NCI-H510A treated with DMSO at 0.1 percent for 48 hours (cell line): ENCODE measurements at places on chromosomes 13 and 19.

- DNase-seq, result no peak
Observed at GRCh38 chr13:87677043-87677495, 5.9 kb downstream of the SLITRK5 start.

- DNase-seq, result no peak
Observed at GRCh38 chr13:73057284-73058063, 1.3 kb upstream of the KLF5 start.

DNA sequence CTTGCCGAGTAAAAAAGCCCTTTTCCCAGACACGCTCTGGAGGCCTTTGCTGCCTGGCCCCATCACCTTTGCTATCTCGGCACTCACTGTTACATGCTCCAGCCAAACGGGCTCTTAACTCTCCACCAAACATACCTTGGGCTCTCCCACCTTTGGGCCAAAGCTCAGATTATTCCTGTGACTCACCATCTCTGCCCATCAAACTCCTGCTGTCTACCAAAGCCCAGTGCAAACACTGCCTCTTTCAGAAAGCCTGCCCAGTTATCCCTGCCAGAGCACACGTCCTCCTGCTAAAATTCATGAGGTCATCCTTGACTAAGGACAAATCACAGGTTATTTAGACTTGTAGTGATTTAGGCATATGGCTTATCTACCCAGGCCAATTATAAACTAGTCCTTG is 48.1 kb upstream of the SERPINE3 start:
- no peak for DNase-seq

DNA sequence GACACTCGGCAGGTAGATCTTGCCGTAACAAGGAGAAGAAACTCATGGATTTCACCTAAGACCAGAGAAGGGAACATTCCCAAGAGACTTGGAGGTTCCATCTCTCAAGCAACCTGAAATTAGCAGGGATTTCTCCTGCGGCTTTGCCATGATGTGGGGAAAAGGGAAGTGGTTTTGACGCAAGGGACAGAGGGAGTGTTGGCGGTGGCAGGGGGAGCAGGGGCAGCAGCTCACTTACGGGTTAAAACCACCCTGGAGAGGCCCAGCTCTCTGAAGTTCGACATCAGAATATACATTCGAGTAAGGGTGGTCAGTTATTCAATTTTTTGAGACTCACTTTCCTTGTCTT is 76.1 kb upstream of the POMP start:
- no peak for DNase-seq

DNA sequence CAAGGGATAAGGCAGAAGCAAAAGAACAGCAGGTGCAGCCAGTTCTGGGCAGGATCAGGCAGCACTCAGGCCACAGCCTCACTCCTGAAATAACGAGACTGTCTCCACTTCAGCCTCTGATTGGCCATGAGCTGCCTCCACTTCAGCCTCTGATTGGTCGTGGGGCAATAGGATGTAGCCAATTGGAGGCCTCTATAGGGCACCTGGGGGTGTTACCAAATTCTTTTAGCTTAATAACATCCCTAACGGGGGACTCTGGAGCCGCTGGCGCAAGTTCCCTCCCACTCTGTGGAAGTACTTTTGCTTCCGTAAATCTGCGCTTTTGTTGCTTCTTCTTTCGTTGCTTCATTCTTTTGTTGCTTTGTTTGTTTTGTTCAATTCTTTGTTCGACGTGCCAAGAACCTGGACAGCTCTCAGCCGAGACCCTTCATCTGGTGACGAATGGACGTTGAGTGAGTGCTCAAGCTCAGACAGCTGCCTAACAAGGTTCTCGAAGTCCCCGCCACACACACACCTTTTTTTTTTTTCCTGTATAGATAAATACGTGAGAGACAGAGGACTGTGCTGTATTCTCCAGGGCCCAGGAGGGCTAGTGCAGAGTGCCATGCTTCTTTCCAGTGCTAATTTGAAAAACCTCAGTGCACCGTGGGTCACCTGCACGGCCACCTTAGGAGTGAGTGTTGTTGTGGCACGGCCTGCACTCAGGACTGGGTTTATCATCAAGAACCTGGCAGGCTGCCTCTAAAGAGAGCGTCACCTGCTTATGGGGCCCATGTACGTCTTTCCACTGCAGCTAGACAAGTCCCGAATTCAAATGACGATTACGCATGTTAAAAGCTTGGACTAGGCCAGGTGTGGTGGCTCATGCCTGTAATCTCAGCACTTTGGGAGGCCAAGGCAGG is 32.0 kb upstream of the TUBGCP3 start:
- DNase-seq, result peak; percentile 96

DNA sequence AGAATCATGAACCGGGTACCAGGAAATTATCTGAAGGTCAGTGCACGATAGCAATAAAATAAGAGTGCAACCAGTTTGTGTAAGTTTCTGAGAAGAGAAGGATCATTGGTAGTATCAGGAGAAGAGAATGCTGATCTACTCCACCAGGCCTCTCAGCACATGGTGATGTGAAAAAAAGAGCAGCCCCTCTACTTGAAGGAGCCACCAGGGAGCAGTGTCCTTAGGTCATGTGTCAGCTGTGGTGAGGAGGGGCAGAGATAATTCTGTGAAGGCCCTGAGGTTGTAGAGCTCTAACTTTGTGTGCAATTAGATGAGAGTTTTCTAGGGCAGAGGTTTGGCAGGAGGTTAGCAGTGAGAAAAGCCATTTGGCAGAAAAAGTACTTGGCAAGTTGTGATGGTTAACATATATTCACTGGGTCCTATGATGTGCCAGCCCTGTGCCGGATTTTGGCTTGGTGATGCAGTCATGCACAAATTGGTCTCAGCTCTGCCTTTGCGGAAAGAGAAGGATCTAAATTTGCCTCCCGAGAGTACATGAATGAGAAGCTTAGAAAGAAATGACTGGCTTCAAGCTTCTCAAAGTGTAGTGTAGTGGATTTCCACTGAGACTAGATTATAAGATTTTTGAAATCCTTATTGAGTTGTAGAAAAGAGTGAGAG is 19.2 kb upstream of the ZC3H13 start:
- no peak for DNase-seq

- no peak for DNase-seq
Observed at GRCh38 chr19:58056861-58057260, 2.2 kb upstream of the ZNF135 start.

DNA sequence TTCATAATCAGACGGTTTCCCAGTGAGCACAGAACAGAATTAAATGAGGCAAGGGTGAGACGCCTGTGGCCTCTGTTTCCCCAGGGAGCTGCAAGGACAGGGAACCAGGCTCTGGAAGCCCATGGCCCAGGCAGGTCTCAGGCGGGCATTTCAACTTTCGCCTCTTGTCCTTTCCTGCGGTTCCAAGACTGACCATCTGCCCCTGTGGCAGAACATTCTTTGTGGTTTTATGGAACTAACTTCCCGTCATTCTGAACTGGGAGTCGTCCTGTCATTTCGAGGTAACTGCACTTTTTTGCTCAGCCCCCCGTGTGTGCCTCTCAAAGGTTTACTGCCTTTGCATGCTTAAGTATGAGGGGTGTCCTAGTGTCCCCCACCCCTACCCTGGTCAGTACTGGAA is 70.9 kb downstream of the KL start:
- DNase-seq, result no peak

- DNase-seq, result no peak
Observed at GRCh38 chr13:46908501-46908900, 11.6 kb upstream of the HTR2A start.

- no peak for DNase-seq
Observed at GRCh38 chr19:17778968-17779929, 15.7 kb upstream of the B3GNT3 start.

DNA sequence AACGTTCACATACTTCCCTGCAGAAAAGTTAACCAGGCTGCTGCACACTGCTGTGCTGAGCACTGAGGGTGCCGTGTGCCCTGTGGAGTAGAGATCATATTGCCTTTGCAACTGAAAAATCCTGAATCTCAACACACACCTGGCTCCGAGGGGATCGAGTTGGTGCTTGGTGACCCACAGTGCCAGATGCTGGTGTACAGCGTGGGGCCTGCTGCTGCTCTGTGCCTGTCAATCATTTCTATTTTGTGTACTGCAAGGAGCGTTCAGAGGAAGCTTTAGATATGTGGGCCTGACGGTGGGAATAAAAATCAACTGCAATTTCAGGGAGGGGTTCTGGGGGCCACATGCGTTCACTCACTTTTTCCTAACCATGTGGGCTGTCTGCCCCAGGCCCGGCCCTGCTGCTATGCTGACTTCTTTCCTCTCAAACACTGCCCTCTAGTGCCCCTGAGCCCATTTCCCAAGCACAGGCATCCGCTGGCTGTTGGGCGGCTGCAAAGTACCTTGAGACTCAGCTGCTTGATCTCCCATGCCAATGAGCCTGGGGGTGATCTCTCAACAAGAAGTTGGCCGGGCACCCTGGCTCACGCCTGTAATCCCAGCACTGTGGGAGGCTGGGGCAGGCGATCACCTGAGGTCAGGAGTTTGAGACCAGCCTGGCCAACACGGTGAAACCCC is 9.7 kb upstream of the LENG8 start:
- peak; percentile 15 for DNase-seq

DNA sequence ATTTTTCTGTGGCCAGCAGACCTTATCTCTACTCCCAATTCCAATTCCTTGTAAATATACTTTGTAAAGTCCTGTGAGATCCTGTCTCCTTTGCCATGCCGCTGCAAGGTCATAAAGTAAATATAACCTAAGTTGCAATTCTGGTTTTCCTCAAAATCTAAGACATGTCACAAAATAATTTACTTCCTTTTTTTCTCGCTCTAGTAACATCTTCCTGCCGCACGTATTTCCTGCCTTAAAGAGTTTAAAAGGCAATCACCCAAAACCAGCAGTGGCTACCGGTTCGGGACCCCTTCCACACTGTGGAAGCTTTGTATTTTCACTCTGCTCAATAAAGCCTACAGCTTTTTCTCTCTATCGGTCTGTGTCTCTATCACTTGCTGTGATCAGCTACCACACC is 832.0 kb upstream of the SLITRK5 start:
- DNase-seq, result no peak

DNA sequence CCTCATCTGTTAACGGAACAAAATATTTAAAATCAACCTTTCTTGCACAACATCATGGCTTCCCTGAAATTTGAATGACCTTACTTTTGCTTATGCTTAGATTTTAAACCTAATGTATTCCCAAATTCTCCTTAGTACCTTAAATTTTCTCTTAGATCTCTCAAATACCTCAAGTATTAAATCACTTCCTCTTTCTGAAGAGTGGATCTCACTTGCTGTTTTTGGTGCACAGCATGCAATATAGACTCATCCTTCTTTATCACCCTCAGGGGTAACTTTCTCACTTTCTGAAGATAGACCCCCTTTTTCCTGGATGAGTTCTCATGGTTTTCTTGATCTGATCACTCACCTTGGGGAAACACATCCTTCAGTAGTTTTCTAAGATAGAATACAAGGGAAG is 871.7 kb downstream of the DACH1 start:
- no peak for DNase-seq

DNA sequence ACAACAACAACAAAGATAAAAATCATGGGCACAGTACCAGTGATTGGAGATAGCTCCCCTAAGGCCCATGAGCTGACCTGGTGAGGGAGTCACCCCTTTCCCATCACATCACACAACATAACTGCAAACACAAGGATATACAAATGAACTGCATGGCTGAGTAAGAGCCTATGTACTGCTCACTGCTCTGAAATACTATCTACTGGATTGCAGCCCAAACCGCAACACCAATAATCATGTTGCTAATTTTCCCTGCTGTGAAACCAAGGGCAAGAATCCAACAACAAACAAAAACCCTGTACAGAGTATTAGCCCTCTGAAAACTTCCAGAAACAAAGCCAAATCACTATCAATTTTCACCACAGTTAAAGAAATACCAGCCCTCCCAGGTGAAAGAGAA is 1893.2 kb downstream of the PCDH9 start:
- DNase-seq, result no peak

- DNase-seq, result no peak
Observed at GRCh38 chr13:101708115-101708514, 255.6 kb downstream of the ITGBL1 start.

- no peak for DNase-seq
Observed at GRCh38 chr13:74708629-74709028, 574.4 kb upstream of the KLF12 start.

- DNase-seq, result no peak
Observed at GRCh38 chr19:16206046-16206605, 8.4 kb downstream of the AP1M1 start.

GRCh38 chr13:24301434-24301833 is 7.9 kb upstream of the C1QTNF9 start:
- no peak for DNase-seq

DNA sequence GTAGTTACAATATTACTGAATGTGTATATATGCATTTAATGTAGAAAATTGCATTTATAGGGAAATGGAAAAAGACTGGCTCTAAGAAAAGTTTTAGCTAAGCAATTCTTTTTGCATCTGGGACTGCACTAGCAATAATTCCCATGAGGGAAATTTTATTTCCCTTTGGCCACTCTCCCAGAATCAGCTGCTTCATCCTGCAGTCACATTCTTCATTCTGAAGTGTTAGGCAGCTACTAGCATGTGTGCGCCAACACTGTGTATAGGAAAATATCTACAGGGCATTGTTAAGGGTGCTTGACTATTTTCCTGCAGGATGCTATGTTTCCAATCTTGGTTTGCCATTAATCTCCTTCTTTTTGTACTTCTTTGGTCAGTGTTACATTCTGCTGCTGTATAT is 312.8 kb upstream of the PCDH20 start:
- DNase-seq, result no peak

DNA sequence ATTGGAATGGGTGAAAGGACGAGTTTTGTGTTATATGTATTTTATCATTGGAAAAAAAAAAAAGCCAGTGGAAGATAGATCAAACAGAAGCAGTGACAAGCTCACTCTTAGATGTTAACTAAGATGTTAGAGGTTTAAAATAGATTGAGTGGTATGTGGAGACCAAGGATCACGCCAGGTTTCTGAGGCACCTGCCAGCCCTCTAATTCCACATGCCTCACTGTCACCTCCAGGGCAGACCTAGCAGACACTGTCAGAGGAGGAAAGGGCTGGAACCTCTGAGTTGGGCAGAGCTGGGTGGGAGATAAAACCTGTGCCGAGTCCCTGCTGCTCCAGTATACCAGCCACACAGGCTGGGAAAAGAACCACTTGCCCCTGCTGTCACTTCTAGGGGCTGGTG is 57.5 kb upstream of the SIAH3 start:
- DNase-seq, result no peak

DNA sequence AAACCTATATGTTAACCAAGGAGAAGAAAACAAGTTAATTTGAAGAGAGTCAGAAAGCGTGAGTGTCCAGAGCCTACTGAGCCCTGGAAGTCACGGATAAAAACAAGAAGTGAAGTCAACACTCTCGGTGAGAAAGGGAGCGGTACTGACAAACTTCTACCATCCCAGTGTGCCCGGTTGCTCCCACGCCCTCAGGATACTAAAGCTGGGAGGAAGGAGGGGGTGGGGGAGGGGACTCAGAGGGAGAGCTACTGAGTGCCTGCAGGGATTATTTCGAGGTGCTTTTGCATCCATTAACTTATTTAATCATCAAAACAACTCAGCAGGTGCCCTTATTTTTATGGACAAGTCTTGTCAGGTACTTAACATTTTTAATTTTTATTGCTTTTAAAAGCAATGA is 166.2 kb downstream of the ZIC5 start:
- DNase-seq, result no peak
